ENCODE measurements at places on chromosomes 5 and 9.

GRCh38 chr5:61394078-61394704 lies 62.1 kb downstream of the ZSWIM6 start:
- no peak for DNase-seq

- DNase-seq: no peak
Observed at GRCh38 chr9:96080364-96080763, 204.9 kb downstream of the ERCC6L2 start.

GRCh38 chr9:8011974-8012373 lies 212.4 kb upstream of the DMAC1 start:
- no peak for DNase-seq

DNA sequence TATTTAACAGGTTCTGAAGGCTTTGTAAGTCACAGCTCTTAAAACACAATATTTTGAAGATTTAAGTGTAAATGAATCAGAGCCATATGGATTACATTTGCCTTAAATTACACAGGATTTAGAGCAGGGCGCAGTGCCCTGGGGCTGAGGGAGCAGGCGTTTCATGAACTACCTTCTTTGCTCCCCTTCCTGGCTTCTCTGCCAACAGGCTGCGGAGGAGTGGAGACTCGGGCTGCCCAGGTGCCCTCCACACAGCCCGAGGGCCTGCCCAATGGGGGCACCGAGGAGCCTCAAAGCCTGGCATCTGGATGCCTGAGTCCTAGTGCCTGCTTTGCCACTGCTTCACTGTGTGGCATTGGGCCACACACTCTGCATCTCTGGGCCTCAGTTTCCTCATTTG lies 90.6 kb upstream of the HAND1 start:
- no peak for DNase-seq
